ENCODE measurements at places on chromosomes 5 and 9.

- no peak for ATAC-seq
Measured at GRCh38 chr5:95035891-95036685, 248.8 kb downstream of the MCTP1 start.

GRCh38 chr9:75803130-75803529, 87.3 kb upstream of the PCSK5 start:
- ATAC-seq, result no peak

DNA sequence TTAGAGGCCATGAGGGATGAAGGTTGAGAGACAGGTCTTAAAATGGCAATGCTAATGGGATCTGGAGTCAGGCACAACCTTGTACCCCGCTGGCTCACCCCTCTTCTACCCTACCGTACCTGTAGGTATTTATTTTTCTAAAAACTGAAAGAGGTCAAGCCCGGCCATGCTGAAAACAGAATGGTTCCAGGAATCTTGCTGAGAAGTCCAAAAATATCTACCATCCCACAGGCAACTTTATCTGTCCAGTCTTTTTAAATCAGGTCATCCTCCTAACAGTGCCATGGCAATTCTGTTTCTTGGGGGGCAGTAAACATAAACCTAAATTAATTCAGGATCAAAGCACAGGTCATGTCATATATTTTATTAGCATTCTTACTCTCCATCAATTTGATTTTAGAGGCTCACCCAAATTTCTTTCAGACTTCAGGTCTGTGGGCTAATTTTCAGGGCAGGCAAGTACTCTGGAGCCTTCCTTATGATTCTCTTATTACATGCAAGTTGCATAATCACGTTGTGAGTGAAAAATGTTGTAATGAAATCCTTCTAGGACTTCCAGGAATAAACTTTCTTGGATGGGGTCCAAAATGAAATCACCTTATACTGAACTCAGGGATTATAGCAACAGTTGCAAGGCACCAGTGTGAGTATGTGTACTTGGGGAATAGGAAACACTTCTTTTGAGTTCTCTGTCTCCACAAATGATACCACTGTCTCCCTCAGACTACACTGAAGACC, 102.7 kb upstream of the NREP start:
- peak; percentile 83 for ATAC-seq

GRCh38 chr5:72252574-72253155, 67.4 kb downstream of the MRPS27 start:
- no peak for ATAC-seq

- peak; percentile 8 for ATAC-seq
Measured at GRCh38 chr9:134180786-134181647, 16.7 kb upstream of the RNU6ATAC start.

DNA sequence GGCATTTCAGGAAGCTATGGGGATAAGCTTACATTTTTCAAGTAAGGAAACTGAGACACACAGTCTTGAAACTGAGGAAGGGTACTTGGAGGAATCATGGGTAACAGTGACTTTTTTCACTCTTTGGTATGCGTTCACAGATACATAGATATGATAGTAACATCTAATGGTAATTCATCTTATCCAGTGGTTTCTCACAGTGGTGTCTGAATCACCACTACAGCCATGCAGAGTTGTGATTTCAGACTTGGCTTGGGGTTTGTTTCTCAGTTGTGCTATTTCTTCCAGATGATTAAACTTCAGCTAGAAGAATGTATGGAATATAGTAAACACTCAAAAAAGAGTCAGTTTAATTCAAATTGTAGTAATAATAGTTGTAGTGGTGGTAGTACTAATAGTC, 239.1 kb upstream of the NUDT12 start:
- ATAC-seq, result no peak

GRCh38 chr5:6731465-6732237, 18.4 kb downstream of the TENT4A start:
- ATAC-seq, result no peak

DNA sequence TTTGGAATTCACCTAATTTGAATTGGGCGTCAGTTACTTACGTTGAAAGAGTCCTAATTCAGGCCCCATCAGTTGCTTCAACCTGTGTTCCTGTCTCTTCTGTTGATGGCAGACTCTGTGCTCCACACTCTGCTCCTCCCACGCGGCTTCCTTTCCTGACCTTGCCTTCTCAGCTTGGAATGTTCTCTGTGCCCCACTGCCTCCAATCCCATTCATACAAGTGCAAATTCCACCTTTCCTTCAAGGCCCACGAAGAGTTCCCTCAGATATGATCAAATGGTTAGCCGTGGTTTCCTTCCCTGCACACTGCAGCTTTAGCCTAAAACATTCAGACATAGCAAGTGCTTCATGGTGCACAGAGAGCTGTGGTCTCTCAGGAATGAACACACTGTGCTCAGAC, 65.7 kb downstream of the SREK1 start:
- no peak for ATAC-seq

DNA sequence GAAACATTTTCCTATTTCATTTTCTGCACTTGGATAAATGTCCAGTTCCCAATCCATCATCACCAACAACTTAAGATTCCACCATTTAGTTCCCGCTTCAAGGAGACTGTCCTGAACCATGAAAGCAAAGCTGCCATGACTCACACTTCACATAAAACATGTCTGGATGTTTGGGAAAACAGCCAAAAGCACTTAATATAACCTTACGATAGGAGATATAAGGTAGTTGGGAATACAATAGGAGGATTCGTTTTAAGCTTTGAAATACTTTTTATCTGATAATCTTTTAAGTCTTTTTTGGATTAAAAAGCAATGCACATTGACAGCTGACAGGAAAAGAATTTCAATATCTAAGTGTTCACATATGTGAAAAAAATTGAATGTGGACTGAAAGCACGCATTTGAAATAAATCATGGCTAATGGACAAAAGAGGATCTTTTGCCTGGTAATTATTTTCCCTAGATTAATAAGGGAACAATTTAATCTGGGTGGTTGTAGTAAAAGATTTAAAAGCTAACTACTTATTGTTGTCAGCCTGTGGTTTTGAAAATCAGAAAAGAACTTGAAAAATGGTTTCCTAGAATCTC, 17.3 kb upstream of the TGFBI start:
- no peak for ATAC-seq

DNA sequence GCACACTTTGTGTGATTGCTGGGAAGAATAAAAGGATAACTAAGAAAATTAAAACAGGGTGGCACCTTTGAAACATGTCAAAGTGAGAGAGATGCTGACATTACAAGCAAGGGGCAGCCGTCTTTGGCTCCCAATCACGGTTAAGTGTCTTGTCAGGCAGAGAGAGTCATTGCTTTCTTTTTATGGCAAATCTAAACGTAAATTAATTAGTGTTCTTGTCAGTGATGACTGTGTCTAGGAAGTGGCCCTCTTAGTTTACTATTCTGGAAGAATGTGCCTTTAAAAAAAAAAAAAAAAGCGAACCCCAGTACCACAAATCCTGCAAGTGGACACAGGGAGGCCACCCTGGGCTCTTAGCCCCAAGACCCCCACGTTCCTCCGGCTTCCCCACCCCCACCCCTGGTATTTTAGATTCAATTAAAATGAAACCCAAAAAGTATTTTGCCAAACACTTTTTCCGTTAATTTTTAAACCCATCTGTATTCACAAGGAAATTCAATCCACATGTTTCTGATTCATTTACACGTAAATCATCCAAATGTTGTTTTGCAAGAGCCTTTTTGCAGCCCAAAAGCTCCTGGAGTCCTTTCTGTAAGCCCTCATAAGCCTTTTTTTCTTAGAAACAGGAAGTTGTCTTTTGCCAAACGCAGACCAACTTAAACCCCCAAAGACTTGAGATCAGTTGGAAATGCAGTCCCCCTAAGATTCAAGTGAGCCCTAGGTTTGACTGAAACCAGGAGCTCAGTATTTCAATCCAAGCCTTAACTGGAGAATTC, 399.3 kb downstream of the EBF1 start:
- ATAC-seq, result no peak

GRCh38 chr9:22079873-22080341, 70.8 kb upstream of the CDKN2B start:
- peak; percentile 87 for ATAC-seq

GRCh38 chr5:143244000-143244736, 159.3 kb downstream of the NR3C1 start:
- peak; percentile 92 for ATAC-seq

GRCh38 chr9:135329571-135330306, 149.8 kb upstream of the PPP1R26 start:
- ATAC-seq, result no peak
